Naive thymus-derived CD8-positive, alpha-beta T cell (primary cell): ENCODE measurements at places on chromosomes 4 and X. TPM values are rescaled to one million over a fixed set of nuclear protein-coding genes. Genes with fewer than 3 reads are reported as not detected.

- H3K27ac ChIP-seq: no peak overlapping the region
- no peaks in the 10 kb centered on the region for H3K4me1 ChIP-seq
- no peaks in the 10 kb centered on the region for H3K36me3 ChIP-seq
- peaks cover 6% of the 10 kb centered on the region for H3K27me3 ChIP-seq
- H3K4me3 ChIP-seq: no peak overlapping the region
Observed at GRCh38 chr4:26120098-26120825, 200.6 kb upstream of the RBPJ start.

DNA sequence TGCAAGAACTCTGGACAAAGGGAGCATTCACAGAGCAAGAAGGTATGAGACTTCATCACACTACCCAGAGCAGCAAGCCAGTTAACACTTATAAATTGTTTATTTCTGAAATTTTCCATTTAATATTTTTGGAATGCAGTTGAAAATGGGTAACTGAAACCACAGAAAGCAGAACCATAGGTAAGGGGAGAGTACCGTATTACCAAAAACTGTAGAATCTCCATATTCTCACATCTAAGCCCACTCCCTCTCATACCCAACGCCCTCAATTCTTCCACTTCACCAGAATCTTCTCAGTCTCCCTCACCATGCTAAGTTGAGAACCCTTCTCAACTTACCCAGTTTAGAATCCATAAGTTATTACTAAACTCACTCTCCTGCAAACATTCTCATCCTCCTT lies 277.8 kb downstream of the SPOCK3 start:
- no peaks in the 10 kb centered on the region for H3K27me3 ChIP-seq
- no peak overlapping the region for H3K27ac ChIP-seq
- no peak overlapping the region for H3K4me3 ChIP-seq
- no peak for DNase-seq

DNA sequence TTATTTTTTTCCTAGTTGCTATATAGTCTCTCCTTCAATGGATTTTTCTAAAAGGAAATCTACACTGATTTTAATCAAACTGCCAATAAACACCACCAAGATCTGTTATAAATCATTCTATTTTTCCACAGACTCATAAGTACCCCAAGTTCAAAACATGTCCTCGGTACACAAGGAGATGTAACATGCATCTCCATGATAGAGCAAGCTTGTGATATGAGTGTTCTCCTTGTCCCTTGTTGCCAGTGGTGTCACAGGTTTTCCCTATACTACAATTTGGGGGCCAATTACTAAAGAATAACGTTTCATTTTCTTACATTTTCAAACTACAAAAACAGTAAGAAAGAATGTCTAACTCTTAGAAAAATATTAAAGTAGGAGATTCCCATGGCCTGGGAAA lies 491 bp downstream of the ARHGEF6 start:
- H3K27ac ChIP-seq: peak overlapping the region; percentile 96
- H3K27me3 ChIP-seq: no peaks in the 10 kb centered on the region

DNA sequence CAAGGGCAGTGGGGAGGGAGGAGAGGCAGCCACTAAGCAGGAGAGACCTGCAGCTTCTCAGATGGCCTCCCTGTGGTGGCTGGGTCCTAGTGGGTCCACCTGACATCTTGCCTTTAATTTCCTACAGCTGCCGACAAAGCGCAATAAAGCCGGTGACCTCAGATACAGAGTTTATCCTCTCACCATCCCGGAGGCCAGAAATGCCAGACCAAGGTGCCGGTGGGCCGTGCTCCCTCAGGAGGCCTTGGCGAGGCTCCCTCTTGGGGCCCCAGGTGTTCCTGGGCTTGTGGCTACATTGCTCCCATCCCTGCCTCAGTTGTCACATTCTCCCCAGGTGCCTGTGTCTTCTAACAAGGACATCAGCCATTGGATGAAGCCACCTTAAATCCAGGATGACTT lies 103.0 kb downstream of the ADRA2C start:
- H3K27ac ChIP-seq: no peak overlapping the region
- no peak overlapping the region for H3K4me3 ChIP-seq
- H3K27me3 ChIP-seq: peaks cover 59% of the 10 kb centered on the region
- no peak for DNase-seq
- H3K4me1 ChIP-seq: peaks cover 7% of the 10 kb centered on the region

- H3K36me3 ChIP-seq: no peaks in the 10 kb centered on the region
- no peak for DNase-seq
- peaks cover 12% of the 10 kb centered on the region for H3K4me1 ChIP-seq
- no peak overlapping the region for H3K27ac ChIP-seq
Observed at GRCh38 chrX:68690936-68691501, 43.6 kb downstream of the STARD8 start.

GRCh38 chrX:9860826-9861225 lies 74.6 kb downstream of the SHROOM2 start:
- H3K36me3 ChIP-seq: no peaks in the 10 kb centered on the region
- no peak for DNase-seq
- peaks cover 9% of the 10 kb centered on the region for H3K27me3 ChIP-seq
- H3K4me3 ChIP-seq: no peak overlapping the region
- no peak overlapping the region for H3K27ac ChIP-seq

- H3K27ac ChIP-seq: peak overlapping the region; percentile 68
- no peaks in the 10 kb centered on the region for H3K27me3 ChIP-seq
- H3K4me3 ChIP-seq: no peak overlapping the region
- H3K36me3 ChIP-seq: peaks cover 3% of the 10 kb centered on the region
Observed at GRCh38 chrX:120144178-120144844, 14.1 kb upstream of the RHOXF2 start.

GRCh38 chr4:17583941-17584340 lies 6.9 kb downstream of the LAP3 start:
- peaks cover 6% of the 10 kb centered on the region for H3K4me1 ChIP-seq
- H3K27ac ChIP-seq: no peak overlapping the region
- DNase-seq: no peak

GRCh38 chrX:63927848-63928247 lies 142.8 kb upstream of the ARHGEF9 start:
- no peaks in the 10 kb centered on the region for H3K36me3 ChIP-seq
- H3K27ac ChIP-seq: no peak overlapping the region
- no peak overlapping the region for H3K4me3 ChIP-seq
- H3K4me1 ChIP-seq: no peaks in the 10 kb centered on the region
- DNase-seq: no peak

GRCh38 chr4:159017323-159018026 lies 85.4 kb upstream of the RAPGEF2 start:
- peaks cover 7% of the 10 kb centered on the region for H3K27me3 ChIP-seq
- no peak overlapping the region for H3K27ac ChIP-seq
- peaks cover 1% of the 10 kb centered on the region for H3K4me1 ChIP-seq
- H3K4me3 ChIP-seq: no peak overlapping the region
- DNase-seq: no peak

GRCh38 chr4:133347409-133347808 lies 198.3 kb downstream of the PCDH10 start:
- no peak overlapping the region for H3K4me3 ChIP-seq
- DNase-seq: no peak
- H3K27me3 ChIP-seq: no peaks in the 10 kb centered on the region
- no peak overlapping the region for H3K27ac ChIP-seq
- H3K4me1 ChIP-seq: no peaks in the 10 kb centered on the region

GRCh38 chrX:129427267-129427666 lies 96.0 kb downstream of the SMARCA1 start:
- H3K27ac ChIP-seq: no peak overlapping the region
- no peak overlapping the region for H3K4me3 ChIP-seq
- DNase-seq: no peak
- H3K27me3 ChIP-seq: peaks cover 3% of the 10 kb centered on the region
- H3K36me3 ChIP-seq: no peaks in the 10 kb centered on the region
- H3K4me1 ChIP-seq: peaks cover 6% of the 10 kb centered on the region

- H3K4me3 ChIP-seq: no peak overlapping the region
- H3K27me3 ChIP-seq: no peaks in the 10 kb centered on the region
- no peak for DNase-seq
Observed at GRCh38 chrX:100098660-100099375, 311.3 kb downstream of the PCDH19 start.

Gene OCRL
- polyA plus RNA-seq: 0.57 TPM

Gene TLR6
- not detected for polyA plus RNA-seq

Gene BLOC1S4
- 75.4 TPM for polyA plus RNA-seq

Gene NXT2
- polyA plus RNA-seq: 17.2 TPM

Gene MAP3K15
- polyA plus RNA-seq: not detected
